NCI-H187 treated with DMSO at 0.1 percent for 48 hours (cell line): ENCODE measurements at places on chromosomes 5 and 9.

DNA sequence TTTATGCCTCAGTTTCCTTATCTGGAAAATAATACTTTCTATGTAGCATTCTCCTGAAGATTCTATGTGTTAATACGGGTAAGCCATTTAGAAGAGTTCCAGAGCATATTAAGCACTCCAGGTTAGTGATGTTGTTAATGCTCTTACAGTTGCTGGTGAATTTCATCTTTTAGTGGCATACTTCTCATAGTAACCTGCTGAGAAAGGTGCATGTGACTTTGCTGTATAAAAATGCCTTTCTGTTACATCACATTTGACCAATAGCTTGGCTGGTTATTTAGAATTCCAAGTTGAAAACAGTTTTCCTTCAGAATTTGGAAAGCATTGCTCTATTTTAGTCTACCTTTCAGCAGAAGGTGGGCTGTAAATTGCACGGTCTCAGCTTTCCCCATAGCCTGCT, 27.2 kb downstream of the GCNT1 start:
- no peak for DNase-seq

GRCh38 chr5:112063191-112063590, 306.2 kb upstream of the NREP start:
- DNase-seq: no peak

DNA sequence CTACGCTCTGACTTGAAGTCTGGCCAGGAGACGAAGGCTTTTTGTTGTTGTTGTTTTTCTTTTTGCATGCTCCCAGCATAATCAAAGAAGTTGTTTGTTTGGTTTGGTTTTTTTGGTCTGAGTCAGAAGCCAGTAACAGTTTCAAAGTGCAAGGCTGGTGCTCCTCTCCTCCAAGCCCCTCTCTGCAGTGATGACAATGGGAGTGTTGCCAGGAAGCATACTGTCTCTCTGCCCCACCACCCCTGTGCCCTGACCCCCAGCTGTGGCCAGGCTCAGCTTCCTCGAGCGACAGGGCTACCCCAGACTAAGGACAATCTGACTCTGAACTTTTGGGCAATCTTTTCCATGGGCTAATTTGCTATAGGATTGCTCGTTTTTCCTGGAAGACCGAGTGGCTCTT, 173.8 kb upstream of the PITX1 start:
- DNase-seq: no peak

GRCh38 chr5:175479125-175479881, 943 bp downstream of the SFXN1 start:
- no peak for DNase-seq

DNA sequence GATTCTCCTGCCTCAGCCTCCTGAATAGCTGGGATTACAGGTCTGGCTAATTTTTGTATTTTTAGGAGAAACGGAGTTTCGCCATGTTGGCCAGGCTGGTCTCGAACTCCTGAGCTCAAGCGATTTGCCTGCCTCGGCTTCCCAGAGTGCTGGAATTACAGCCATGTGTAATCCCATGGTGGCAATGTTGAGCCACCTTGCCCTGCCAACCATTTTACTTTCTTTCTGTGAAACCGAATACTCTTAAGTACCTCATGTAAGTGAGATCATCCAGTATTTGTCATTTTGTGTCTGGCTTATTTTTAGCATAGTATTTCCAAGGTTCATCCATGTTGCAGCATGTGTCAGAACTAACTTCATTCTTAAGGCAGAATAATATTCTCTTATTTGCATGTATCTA, 8.2 kb downstream of the PRRC2B start:
- DNase-seq: no peak

- DNase-seq: no peak
Measured at GRCh38 chr5:95087816-95088317, 197.0 kb downstream of the MCTP1 start.

DNA sequence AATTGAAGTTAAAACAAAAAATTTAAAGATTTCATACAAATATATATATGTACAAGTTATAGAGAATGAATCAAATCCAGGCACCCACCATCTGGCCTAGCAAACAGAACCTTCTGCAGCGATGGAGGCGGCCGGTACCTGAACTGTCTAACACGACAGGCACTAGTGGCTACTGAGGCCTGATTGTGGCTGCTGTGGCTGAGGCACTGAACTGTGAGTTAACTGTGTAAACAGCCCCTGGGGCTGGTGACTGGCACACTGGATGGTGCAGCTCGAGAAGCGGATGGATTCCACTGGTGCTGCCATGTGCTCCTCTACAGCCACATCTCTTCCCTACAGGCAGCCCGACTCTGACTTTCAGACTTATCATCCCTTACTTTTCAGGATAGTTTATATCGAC, 82.4 kb downstream of the RAPGEF1 start:
- DNase-seq: no peak

GRCh38 chr9:25472085-25472607, 206.1 kb downstream of the TUSC1 start:
- DNase-seq: no peak

DNA sequence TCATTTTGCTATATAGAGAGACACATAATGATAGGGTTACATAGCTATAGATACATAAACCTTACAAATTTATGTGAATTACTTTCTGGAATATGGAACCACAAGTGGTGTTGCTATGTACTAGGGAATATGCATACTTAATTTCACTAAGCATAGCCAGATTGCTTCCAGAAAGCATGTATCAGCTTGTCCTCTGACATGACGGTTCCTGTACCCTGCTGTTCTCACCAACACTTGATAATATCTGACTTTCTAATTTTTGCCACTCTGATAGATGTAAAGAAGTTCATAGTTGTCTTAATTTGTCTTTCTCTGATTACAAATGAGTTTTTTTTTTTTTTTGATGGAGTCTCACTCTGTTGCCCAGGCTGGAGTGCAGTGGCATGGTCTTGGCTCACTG, 18.0 kb upstream of the CKS2 start:
- DNase-seq: no peak

GRCh38 chr5:81898403-81898802, 73.4 kb upstream of the ATG10 start:
- no peak for DNase-seq

DNA sequence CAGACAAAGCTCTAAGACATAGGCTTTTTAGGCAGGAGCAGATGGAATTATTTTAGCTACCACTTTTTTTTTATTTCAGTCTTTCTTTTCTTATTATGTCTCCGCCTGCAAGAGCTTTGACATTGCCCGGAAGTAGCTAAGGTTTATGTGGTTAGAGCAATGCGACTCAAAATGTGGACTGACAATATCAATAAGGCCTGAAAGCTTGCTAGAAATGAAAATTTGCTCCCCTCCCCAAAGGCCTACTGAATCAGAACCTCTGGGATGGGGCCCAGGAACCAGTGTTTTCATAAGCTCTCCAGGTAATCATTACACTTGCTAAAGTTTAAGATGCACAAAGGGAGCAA, 81.3 kb downstream of the SUSD1 start:
- no peak for DNase-seq

DNA sequence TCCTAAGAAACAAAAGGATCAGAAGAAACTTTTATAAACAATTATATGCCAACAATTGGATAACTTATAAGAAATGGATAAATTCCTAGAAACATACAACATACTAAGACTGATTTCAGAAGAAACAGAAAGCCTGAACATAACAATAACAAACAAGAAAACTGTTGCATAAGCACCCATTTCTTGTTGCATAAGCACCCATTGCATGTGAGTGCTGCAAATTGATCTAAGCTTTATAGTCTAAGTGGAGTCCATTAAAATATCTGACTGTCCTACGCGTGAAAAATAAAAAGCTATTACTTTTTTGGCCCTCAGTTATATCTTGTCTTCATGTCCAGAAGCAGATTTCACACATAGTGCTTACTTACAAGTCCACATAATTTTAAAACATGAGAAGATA, 19.3 kb downstream of the TYRP1 start:
- no peak for DNase-seq
